ENCODE measurements at places on chromosomes 2 and 18. TPM values are rescaled to one million over a fixed set of nuclear protein-coding genes. Genes with fewer than 3 reads are reported as not detected.
A peak's percentile ranks its signal among the peaks of the same experiment; 100 is the strongest.

CPLX4 gene
- total RNA-seq: not detected

RAB27B gene
- 0.11 TPM for total RNA-seq

MRPS9 gene
- total RNA-seq: 29.0 TPM

IL36G gene
- total RNA-seq: not detected

CHRNG gene
- total RNA-seq: not detected

- DNase-seq: no peak
- no peak overlapping the region for H3K4me3 ChIP-seq
- H3K4me1 ChIP-seq: peaks cover 5% of the 10 kb centered on the region
- H3K27me3 ChIP-seq: no peaks in the 10 kb centered on the region
Observed at GRCh38 chr2:191165176-191165643, 14.4 kb upstream of the STAT4 start.

GRCh38 chr2:182655750-182656149, 60.3 kb upstream of the DNAJC10 start:
- DNase-seq: no peak
- no peaks in the 10 kb centered on the region for H3K27me3 ChIP-seq
- H3K36me3 ChIP-seq: no peaks in the 10 kb centered on the region
- no peak overlapping the region for H3K27ac ChIP-seq
- no peak overlapping the region for H3K4me3 ChIP-seq
- no peaks in the 10 kb centered on the region for H3K4me1 ChIP-seq

DNA sequence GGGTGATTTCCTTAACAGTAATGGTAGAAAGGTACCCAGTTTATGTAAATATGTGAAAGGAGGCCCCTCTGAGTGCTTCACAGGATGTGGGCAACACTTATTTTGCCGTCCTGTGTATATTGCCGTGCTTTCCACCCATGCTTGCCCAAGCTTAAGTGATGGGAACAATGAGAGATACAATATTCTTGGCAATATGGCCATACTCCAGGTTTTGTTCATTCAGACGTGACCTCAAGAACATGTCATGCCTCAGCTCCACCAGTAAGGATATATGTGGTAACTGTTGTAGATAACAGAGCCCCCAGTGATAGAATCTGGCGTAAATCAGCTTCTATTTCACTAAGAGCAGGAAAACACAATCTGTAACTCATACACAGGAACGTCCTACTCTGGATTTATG, 318.7 kb downstream of the PTPRM start:
- H3K4me3 ChIP-seq: no peak overlapping the region
- no peaks in the 10 kb centered on the region for H3K36me3 ChIP-seq
- no peaks in the 10 kb centered on the region for H3K27me3 ChIP-seq
- H3K4me1 ChIP-seq: no peaks in the 10 kb centered on the region

DNA sequence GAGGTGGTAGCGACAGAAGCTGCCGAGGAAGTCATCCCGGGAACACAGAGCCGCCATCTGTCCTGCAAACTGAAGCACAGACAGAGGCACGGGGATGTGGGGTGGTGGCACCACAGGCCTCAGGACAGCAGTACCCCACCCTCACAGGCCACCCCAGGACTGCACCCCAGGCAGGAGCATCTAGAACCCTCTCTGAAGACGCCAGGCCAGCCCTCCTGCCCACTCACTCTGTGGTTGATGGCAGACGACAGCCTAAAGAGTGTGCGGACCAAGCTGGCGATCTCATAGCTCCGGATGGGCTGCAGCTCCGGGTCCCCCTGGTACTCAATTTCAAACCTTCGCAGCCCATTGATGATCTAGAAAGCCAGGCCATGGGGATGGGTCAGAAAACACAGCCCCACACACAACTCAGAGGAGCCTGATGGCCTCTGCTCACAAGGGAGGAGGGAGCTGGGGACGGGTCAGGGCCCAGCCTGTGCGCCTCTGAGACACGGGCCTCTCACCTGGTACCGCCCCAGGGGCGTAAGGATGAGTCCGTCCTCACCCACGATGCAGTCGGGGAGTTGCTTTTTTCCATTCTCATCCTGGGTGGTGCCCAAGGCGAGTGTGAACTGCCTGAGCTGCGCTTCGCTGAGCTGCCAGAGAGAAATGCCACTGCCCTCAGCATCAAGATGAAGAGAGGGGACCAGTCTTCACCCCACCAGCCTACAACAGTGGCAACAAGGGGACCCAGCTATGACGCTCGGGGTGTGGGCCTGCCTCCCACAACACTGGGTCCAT, 8.1 kb upstream of the CCDC74B start:
- DNase-seq: no peak
- no peak overlapping the region for H3K4me3 ChIP-seq
- H3K4me1 ChIP-seq: peaks cover 3% of the 10 kb centered on the region
- no peaks in the 10 kb centered on the region for H3K27me3 ChIP-seq
- peaks cover 13% of the 10 kb centered on the region for H3K36me3 ChIP-seq

GRCh38 chr18:35993013-35993412, 20.5 kb downstream of the RMP24 start:
- H3K27me3 ChIP-seq: no peaks in the 10 kb centered on the region
- H3K27ac ChIP-seq: no peak overlapping the region
- no peak overlapping the region for H3K4me3 ChIP-seq
- no peaks in the 10 kb centered on the region for H3K36me3 ChIP-seq
- no peaks in the 10 kb centered on the region for H3K4me1 ChIP-seq

DNA sequence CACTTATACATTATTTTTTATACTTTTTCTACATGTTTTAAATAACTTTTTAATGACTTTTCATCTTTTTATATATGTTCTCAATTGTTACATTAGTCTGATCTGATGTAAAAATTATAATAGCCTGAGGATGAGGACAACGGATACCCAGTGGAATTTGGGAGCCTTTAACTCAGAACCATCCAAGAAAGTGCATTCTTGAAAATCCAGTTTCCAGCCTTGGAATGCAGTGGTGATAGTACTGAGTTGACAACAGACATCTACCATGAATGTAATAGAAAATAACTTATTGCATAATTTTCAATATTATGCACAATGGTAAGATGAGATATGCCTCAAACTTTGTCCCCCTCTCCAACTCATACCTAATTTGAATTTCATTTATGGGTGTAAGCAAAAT, 120.7 kb upstream of the ZC3H15 start:
- no peaks in the 10 kb centered on the region for H3K4me1 ChIP-seq
- H3K27me3 ChIP-seq: no peaks in the 10 kb centered on the region
- no peak overlapping the region for H3K27ac ChIP-seq
- no peak for DNase-seq
- H3K4me3 ChIP-seq: no peak overlapping the region

DNA sequence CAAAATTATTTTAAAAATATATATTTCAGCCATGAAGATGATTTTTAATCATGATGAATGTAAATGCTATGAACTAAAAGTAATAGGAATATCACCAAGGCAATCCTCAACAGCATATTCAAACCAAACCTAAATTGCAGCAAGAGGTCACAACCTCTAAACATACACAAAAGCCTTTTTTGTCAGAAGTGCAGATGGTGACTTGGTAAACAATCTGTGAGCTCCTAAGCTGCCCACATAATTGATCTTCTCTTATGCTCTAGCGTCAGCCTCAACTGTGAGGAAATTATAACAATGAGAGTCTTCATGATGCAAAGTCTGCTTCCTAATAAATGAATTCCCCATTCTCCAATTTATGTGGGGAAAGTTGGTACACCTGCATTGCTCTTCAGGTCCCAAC, 113.2 kb downstream of the TSN start:
- no peaks in the 10 kb centered on the region for H3K36me3 ChIP-seq
- DNase-seq: no peak
- H3K4me3 ChIP-seq: no peak overlapping the region
- no peaks in the 10 kb centered on the region for H3K27me3 ChIP-seq
- H3K4me1 ChIP-seq: no peaks in the 10 kb centered on the region

DNA sequence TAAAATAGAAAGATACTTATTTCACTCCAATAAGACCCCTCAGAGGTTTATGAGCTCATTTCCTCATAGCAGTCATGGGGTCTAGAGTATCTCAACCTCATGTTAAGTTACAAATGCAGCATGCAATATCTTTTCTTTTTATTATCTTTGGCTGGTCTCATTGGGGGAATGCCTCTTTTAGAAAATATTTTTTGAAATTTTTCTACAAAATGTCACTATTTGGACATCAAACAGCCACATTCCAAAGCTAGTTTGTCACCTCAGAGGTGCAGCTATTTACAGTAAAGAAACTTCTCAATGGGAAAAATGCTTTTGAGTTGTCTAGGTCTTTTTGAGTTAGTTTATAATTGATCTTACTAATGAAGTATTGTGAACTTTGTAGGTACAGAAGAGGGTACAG, 370.7 kb upstream of the LRATD1 start:
- H3K27ac ChIP-seq: no peak overlapping the region
- no peaks in the 10 kb centered on the region for H3K27me3 ChIP-seq
- no peak for DNase-seq
- H3K4me3 ChIP-seq: no peak overlapping the region

- H3K27me3 ChIP-seq: no peaks in the 10 kb centered on the region
- H3K27ac ChIP-seq: peak overlapping the region; percentile 32
- H3K36me3 ChIP-seq: no peaks in the 10 kb centered on the region
- DNase-seq: no peak
- no peaks in the 10 kb centered on the region for H3K4me1 ChIP-seq
Observed at GRCh38 chr2:36530178-36530982, 67.6 kb downstream of the FEZ2 start.

DNA sequence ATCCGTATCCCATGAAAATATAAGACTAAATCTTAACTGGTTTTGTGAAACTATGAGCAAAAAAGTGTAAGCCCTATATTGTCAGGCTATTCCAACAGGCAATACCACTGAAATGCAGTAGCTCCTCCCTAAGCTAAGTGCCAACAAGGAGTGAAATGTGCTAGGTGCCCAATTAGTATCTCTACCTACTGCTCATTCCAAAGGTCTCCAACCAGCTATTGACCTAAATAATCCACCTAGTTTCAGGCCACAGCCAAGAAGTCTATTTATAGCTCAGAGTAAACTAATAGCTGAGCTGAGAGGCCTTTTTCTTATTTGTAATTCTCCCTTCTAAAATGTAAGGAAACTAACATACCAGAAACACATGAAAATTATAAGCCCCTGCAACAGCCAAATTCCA, 482.2 kb downstream of the DCC start:
- no peaks in the 10 kb centered on the region for H3K4me1 ChIP-seq
- no peaks in the 10 kb centered on the region for H3K27me3 ChIP-seq
- no peak overlapping the region for H3K27ac ChIP-seq

- H3K27ac ChIP-seq: no peak overlapping the region
- H3K4me3 ChIP-seq: no peak overlapping the region
- H3K4me1 ChIP-seq: no peaks in the 10 kb centered on the region
- H3K36me3 ChIP-seq: no peaks in the 10 kb centered on the region
Observed at GRCh38 chr2:38661306-38661705, 4.6 kb upstream of the GALM start.

Data from right atrium auricular region (tissue), 2 donors.